ENCODE measurements at places on chromosomes 16 and 17.

- no peak for DNase-seq
These were observed 6.0 kb downstream of the STAC2 start for GRCh38 chr17:39219647-39220154.

- DNase-seq, result no peak
These were observed 148.4 kb upstream of the FAM20A start for GRCh38 chr17:68749349-68750207.

DNA sequence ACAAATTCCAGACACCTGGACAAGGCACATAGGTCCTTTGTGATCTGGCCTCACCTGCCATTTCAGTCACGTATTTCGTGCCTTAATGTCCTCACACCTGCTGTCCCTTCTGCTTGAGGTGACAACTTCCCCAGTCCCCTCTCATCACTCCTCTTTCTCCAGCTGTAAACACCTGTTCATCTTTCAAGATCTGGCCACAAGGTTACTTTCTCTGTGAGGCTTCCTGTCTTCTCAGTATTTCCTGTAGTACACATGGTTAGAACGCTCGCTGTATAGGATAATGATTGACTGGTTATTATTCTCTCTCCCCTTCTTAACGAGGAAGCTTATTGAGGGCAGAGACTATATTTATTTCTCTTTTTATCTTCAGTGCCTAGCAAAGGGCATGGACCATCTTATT is 74.5 kb upstream of the PMFBP1 start:
- no peak for DNase-seq

- no peak for DNase-seq
These were observed 250.5 kb upstream of the TNRC6C start for GRCh38 chr17:77708049-77708448.

DNA sequence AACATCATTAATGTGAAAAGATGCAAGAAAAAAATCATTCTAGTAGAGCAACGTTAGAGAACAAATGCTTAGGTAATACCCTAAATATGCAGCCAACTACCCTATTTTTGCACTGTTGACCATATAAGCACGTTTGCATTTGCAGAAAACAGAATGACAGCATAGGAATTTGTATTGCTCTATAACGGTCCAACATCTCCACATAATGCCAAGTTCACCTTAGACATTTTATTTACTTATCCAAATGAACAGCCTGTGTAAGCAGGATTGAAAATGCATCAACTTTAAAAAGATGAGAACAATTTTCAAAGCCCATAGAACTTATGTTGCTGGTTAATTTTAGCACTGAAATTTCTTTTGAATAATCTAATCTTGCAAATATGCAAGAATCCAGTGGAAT is 19.1 kb upstream of the RSL1D1 start:
- DNase-seq, result no peak

GRCh38 chr17:50175035-50175807 is 9.4 kb downstream of the SGCA start:
- no peak for DNase-seq

DNA sequence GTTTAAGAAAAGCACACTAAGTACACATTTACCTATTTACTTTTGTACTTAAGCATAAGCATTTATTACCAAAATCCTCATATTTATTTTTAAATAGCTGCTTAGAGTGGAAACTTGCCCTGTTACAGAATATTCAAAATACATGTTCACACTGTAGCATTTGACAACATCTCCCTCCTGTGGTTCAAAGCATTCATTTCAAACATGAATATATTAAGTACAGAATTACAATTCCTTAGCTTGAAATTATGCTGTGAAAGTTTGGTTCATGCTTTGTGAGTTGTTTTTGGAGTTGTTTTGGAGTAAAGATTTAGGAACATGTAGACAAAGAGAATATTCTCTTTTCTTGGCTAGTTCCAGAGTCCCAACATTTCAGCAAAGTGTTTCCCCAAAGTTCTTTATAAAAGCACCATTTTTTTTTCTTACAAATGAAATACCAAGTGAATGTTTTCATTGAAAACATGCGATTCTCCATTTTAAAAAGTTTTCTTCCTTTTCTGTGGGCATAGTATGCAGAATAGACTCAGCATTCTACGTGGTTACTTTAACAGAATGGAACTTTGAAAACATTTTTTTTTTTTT is 33.2 kb downstream of the TUBD1 start:
- no peak for DNase-seq

GRCh38 chr17:42113293-42114069 is 967 bp upstream of the DHX58 start:
- DNase-seq, result no peak

DNA sequence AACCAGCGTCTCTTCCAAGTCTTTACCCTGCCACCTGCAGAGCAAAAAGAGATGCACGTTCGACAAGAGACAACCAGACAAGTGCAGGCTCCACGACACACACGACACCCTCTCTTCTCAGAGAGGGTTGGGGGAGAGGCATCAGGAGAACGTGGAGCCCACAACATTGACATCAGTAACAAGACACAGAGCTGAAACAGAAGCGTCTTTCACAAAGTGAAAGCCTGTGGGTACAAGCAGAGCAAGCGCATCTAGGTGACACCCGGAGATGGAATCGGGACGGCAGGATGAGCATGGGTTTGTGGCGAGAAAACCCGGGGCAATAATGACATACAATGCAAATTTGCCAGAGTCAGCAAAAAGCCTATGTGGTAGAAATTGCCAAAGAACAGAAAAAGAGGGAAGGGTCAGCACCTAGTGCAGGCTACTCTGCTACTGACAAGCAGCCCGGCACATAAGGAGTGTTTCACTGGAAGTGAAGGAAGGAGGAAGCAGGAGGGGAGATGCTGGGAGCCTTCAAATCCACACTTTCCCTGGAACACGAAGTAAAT is 89.5 kb downstream of the CYTH1 start:
- DNase-seq, result no peak

All from AG04449 (cell line).